ENCODE measurements at places on chromosomes 7 and 10.
A peak's percentile ranks its signal among the peaks of the same experiment; 100 is the strongest.

DNA sequence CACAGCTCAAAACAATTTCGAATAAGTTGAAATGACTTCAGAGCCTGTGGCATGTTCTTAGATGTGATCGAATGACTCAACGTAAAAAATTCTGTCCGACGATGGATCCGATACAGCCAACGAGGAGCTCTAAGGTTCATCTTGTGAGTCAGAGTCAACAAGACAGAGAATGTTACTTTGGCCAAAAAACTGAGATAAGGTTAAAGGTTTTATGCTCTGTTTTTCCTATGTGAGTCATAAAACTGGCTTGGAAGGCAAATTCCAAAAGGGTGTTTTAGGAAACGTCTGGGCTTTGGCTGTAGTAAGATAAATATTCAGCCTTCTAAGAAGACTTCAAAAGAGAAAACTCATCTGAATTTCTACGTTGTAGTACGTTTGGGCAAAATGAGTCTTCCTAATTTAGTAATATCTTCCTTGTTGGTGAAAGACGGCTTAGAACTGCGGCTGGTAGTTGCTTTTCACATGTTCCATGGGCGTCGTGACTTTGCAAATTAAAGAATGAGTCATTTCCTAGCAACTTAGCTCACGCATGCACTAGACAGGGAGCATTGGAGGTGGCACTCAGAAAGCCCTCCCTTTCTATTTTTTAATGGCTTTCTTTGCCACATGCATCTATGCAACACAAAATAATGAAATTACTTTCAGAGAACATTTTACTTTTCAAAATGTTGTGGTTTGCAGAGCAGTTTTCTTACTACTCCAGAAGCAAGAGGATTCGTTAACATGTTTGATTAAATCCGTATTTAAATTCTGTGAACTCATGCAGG, 28.2 kb downstream of the PFKP start:
- DNase-seq = peak; percentile 25

GRCh38 chr7:2633538-2634266, 1.9 kb downstream of the TTYH3 start:
- no peak for DNase-seq

DNA sequence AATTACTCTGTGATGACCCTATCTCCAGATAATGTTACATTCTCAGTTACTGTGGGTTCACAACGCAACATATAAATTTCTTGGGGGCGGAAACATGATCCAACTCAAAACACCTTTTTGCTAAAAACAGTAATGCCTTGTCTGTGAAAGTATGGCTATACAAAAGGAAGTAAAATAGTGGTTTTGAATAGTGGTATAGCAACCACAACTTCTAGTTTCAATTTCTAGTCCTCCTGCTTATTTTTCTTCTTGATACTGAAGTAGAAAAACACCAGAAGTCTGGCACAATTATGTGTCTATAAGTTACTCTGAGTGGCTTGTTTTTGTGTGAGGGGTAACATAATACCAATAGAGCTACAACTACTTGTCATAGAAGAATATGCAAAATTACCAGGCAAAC, 21.5 kb upstream of the ZNF800 start:
- DNase-seq = no peak

GRCh38 chr10:30758338-30758737, 128.8 kb upstream of the LYZL2 start:
- no peak for DNase-seq

DNA sequence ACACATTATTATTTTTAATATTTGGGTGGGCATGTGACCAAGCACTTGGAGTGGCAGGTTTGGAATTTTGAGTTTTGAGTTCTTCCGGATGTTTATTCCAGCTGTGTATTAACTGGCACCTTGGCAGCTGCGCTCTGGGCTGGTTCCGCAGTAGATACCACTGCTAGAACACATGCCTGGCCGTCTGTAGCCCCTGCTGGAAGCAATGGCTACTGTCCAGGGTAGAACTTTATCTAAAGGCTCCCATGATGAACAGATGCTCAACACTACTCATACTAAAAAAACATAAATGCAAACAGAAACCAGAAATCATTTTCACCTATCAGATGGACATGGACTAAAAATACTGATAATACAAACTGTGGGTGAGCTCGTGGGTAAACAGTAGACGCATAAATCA, 19.4 kb upstream of the SH3PXD2A start:
- no peak for DNase-seq

- DNase-seq = no peak
Observed at GRCh38 chr7:71842381-71842780, 569.8 kb downstream of the CALN1 start.

- no peak for DNase-seq
Observed at GRCh38 chr7:81492240-81492639, 277.6 kb downstream of the HGF start.

- no peak for DNase-seq
Observed at GRCh38 chr7:90312745-90313144, 8.4 kb downstream of the FAM237B start.

DNA sequence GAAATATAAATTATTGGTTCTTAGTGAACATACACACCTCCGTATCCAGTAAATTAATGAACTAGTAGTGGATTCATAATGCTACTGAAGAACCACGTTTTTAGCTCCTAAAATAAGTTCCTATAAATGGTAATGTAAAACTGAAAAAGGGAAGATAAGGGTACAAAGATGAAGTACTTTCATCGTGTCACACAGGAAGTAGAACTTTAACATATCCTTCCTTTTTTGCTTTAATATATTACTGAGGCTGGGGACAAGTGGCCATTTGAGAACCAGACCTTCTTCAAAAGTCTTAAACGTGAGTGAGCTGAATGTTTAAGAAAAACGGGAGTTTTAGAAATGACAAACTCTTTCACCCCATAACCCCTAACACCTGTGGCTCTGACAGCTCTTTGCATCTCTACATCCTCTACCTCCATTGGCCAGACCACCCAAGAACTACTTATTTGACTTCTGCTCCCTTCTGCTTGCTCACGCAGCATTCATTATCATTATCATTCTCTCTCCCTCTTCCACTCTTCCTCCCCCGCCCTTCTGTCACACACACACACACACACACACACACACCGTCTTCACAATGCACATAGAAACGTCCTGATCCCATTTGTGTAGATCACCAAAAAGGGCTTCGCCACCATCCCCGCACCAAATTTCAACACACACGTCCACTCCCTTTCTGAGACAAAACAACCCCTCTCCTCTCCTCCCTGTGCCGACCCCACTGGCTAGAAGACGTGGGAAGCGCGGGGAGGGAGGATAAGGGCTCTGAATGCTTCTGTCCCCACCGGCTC, 677 bp downstream of the SKAP2 start:
- peak; percentile 37 for DNase-seq

DNA sequence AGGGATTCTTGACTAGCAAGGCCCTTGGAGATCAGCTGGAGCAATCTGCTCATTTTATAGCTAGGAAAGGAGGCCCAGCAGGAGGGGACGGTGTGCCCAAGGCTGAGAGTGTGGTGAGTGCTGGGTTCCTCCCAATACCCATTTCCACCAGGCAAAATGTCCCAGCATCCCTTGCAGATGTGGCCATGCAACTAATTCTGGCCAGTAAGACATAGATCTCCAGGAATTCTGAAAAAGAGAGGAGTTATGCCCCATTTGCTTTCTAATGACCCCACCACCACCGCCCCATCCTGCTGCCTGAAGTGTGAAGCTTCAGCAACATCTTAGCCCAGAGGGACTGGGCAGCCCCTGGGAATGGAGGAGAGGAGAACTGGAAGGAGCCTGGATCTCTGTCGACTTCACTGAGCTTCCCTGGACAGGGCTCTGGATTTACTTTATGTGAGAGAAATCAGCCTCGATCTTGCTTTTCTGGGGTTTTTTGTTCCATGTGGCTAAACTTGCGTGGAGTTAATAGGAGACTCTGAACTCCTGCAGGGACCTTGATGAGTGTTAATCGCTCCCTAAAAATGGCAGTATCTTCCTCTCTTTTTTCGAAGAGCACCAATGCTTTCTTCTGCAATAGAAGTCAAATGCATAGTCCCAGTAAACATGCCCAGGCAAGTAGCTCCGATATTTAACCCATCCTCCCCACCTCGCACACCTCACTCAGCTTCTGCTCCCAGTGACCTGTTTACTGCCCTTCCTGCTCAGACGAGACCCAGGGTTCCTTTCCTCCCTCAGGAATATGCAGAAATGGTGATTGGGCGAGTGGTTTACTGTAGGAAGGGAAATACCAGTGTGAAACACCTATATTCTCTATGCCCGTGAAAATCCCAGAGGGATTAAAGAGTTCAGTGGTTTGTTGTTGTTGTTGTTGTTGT, 127.5 kb upstream of the GPR26 start:
- no peak for DNase-seq

- DNase-seq = no peak
Observed at GRCh38 chr7:17467386-17467945, 169.0 kb downstream of the AHR start.

- DNase-seq = no peak
Observed at GRCh38 chr10:1173091-1173490, 116.9 kb downstream of the WDR37 start.

DNA sequence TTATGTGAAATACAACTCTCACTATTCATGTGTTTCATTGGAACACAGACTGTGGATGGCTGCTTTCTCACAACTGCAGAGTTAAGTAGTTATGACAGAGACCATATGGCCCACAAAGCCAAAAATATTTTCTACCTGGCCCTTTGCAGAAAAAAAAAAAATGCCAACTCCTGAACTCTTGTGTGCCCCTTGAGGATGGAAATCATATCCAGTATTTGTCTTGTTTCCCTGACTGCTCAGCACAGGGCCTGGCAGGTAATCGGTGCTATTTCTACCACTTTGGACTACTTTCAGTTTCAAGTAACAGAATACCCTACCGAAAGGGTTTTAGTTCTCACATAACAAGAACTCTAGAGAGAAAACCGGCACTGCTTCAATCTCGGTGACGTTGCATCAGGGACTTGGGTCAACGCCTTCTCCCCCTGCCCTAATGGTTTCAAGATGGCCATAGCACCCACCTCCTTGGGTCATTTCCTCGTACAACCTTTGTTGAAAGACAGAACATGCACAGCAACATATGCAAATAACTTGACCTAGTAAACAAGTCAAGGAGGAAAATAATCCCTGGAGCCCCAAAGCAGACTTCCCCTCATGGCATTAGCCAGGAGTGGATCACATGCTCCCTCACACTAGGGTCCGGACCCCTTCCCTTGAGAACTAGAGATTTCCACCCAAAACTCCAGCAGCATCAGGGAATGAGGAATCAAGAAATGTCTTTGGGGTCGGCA, 11.8 kb upstream of the GPNMB start:
- peak; percentile 72 for DNase-seq

DNA sequence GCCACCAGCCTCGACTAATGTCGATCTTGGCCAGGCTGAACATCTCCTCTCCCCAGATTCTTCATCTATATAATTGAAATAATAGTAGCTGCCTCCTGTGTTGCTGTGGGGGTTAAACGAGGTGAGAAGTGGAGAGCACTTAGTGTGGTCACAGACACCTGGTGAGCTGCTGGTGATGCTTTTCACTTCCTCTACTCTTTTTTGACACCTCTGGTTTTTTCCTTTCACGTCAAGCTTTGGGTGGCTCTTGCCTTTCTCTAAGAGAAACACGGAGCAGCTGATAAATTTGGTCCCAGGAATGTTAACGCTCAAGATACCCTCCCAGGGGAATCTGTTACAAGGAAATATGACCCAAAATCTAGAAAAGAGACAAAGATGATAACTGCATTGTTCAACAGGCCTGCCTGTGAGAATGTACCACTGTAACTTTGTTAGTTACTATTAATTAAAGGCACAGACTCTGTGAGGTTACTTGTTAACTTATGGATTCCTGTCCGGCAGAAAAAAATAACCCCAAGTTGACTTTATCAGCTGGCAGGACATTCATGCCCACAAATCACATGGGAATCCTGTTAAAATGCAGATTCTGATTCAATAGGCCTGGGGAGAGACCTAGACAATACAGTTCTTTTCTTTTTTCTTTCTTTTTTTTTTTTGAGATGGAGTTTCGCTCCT, 9.5 kb upstream of the NPFFR1 start:
- peak; percentile 71 for DNase-seq

GRCh38 chr7:115851291-115851690, 179.3 kb downstream of the TFEC start:
- DNase-seq = no peak

GRCh38 chr10:91049296-91049987, 128.6 kb upstream of the ANKRD1 start:
- DNase-seq = no peak

DNA sequence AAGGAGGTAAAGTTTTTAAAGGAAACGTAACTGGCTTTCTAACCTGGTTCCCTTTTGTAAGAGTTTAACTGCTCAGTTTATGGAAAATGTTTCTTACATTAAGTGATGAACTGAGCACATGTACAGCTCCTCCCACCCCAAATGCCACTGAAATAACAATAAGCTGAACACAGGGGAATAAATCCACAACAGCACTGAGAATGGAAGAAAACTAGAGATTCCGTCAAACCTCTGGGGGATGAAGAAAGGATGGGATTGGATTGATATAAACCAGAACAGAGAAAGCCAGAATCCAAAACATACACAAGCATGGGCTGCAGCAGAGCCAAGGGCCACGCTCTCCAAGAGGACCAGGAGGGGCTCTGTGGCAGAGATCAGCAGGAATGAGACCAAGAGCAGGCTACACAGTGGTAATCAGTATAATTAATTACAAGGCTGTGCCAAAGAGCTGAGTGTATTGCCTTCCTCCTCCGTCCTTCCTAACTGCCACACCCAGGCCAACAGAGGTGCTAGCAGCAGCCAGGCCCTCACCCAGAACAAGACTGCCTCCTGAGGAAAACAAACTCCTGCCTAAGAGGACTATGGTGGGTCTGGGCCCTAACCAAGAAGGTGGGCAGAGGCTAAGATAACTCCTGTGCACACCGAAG, 73.9 kb downstream of the KIAA1549 start:
- DNase-seq = no peak

GRCh38 chr10:35448687-35449662, 112.7 kb downstream of the CCNY start:
- no peak for DNase-seq

DNA sequence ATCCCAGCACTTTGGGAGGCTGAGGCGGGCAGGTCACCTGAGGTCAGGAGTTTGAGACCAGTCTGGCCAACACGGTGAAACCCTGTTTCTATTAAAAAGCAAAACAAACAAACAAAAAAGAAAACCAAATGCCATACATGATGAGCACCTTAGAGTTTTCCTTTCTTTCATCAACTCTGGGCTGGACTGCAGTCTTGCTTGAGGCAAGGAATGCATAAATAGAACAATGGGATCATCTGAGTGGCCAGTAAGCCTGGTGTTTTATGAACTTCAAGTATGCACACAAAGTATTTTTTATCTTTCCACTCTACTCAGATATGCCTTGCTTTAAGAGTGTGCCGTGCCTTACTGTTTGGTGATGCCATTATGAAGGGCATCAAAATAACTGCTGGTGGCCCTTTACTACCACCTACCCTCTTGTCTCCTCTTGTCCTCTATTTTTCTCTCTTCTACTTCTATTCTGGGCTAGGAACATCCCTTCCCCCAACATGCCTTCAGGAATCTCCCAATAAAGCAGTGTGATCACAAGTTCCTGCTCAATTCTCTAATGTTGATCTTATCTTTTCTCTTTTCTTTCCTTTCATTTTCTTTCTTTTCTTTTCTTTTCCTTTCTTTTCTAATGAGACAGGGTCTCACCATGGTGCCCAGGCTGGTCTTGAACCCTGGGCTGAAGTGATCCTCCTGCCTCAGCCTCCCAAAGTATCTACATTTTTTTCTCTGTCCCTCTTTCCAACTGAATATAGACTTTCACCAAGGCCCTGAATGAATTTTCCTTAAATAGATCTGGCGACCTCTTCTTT, 10.2 kb downstream of the SCD start:
- DNase-seq = no peak
